ENCODE measurements at places on chromosomes 1 and 21.

- no peak for DNase-seq
Observed at GRCh38 chr1:244056577-244056976, 5.5 kb downstream of the ZBTB18 start.

- no peak for DNase-seq
Observed at GRCh38 chr1:145917595-145917994, 922 bp downstream of the PEX11B start.

- peak; percentile 43 for DNase-seq
Observed at GRCh38 chr1:18820791-18821641, 38.4 kb downstream of the TAS1R2 start.

DNA sequence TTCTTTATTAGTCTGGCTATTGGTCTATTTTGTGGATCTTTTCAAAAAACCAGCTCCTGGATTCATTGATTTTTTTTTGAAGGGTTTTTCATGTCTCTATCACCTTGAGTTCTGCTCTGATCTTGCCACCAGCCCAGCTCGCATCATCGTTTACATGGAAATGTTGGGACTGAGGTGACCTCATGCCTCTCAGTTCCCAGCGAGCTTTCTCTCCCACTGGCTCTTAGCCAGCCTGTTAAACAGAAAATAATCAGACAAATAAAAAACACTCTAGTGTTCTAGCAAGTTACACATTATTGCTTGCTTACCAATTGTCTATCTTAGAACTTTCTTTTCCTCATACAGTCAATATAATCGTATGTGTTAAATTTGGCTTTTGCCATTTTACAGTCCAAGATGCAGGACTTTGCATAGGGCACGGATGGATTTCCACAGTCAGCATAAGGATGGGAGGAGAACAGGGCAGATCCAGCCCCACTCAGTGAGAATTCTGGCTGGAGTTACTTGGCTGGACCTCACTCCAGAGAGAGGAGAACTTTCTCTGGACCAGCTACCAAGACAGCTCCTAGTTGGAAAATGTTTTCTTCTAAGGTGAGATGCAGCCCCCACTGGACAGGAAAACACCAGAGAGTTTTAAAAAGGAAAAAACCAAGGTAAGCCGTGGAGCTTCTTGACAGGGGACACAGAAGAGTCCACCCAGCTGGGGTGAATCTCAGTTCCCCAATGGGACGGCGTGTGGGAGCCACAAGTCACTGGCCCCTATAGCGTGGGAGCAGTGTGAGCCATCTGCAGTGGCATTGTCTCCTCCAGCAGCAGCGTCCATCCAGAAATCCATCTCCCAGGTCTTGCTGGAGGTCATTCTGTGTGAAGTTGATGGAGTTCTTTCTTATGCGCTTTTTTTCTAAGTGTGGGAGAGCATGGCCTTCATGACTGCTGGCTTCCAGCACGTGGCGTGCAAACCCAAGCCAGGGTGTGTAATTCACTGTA is 17.6 kb downstream of the PGBD2 start:
- no peak for DNase-seq

DNA sequence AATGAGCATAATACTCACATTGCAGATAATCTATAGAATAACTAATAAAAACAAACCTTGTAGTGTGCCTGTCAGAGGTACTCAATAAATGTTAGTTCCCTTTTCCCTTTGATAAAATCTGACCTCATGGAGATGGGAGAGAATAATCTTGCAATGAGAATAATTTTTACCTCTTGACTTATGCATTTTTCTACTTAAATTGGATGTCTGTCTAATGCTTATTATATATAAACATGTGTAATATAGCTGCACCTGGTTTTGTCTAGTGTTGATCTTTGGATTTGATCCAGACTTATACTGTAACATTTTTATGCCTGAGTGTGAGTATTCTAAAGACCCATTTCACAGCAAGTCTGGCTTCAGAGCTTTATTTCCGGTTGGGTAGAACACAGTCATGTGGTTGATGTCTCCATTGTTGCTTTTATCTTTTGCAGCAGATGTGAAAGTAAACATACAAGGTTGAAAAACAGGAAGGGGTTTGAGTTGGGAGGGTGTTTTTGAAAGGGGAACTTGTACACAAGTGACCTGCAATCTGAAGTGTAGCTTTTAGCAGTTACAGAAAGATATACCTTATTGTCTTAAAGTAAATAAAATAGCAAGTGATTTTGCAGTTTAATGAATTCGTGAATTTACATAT is 12.4 kb downstream of the EPB41 start:
- no peak for DNase-seq

DNA sequence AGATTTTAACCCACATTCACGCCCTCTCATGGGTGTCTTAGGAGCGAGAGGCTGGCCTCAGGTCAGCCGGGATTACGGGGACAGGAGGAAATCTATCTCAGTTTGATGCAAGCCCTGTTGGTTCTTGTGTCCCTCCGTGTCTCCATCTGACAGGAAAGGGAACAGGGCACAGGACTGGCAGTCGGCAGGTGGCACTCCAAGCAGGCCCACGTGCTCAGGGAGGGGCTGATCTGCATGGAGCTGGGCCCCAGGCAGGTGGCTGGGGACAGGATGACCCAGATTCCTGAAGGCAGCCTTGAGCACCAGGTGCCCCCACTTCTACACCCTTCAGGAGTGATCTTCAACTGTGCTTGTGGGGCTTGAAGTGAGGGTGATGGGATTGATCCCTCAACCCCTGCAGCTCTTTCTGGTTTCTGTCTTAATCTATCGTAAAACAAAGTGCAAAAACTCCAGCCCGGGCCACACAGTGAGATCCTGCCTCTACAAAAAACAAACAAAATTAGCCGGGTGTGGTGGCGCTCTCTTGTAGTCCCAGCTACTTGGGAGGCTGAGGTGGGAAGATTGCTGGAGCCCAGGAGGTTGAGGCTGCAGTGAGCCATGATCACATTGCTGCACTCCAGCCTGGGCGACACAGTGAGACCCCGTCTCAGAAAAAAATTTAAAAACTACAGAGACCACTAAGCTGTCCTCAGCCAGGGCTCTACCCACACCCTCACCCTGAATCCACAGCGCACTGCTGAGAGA is 8.3 kb downstream of the PLEKHG5 start:
- peak; percentile 74 for DNase-seq

DNA sequence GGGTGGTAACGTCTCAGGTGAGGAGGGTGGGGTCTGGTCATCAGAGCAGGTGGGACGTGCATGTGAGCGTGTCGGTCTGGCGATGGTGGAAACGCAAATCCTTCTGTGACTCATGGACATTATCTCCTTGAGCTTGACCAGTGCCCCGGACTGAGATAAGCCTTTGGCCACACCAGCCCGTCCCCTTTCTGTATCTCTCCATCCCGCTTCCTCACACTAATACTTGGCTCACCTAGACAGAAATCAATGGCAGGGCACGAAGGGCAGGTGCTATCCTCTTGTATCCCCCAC is 7.9 kb upstream of the AQP10 start:
- DNase-seq: no peak

DNA sequence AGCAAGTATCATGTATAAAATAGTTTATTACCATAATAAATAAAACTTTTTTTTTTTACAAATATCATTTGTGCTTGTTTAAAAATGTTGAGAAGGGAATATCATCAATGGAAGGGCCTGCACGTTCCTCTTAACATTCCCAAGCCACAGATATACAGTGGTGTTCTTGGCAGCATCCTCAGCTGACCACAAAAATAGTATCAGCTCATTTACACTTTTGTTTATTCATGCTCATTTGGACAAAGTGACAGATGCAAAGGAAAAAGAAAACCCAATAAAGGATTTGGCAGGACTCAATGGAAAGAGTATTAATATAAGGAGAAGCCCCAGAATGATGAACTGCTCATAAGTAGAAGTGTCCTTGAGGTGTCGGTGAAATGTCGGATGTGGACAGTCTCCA is 349.6 kb downstream of the HHAT start:
- DNase-seq: no peak

DNA sequence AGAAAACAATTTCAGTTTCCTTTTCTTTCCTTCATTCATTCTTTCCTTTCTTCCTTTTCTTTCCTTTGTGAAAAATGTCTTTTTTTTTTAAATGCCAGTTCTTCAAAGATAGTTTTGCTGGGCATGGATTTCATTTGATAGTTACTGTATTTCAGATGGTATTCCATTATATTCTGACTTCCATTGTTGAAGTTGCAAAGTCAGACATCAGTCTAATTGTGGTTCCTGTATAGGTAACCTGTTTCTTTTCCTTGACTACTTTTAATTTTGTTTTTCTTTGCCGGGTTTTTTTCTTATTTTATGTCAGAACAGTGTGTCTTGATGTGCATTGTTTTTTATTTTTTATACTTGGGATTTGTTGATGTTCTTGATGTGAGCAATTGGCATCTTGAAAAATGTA is 40.4 kb upstream of the MPC2 start:
- DNase-seq: no peak

DNA sequence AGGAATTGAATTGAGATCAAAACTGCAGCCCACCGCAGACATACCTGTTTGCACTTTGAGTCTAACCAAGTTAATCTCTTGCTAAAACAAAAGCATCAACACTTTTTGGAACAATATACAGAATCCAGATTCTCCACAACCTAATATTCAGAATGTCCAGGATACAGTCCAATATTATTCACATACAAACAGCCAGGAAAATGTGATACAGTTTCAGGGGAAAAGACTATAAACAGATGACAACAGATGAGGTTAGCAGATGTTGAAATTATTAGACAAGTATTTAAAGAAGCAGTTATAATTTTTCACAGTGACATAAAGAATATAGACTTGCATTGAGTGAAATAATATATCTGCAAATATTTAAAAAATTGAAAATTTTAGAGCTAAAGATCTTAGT is 678.1 kb upstream of the CXADR start:
- no peak for DNase-seq

DNA sequence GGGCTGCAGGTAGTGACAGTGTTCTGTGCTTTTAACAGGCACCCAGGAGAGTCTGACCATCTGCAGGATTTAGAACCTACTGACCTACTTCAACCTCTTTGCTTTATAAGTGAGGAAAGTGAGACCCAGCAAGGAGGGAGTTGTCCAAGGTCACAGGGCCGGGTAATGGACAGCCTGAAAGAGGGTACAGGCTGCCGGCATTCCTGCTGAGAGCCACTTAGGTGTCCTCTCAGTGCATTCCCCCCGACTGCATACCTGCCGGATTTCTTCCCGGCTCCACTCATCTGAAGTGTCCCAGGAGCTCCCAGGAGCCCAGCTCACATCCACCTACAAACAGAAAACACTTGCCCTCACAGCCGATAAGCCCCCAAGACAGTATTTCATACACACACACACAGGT is 13.9 kb downstream of the PHLDA3 start:
- DNase-seq: no peak

DNA sequence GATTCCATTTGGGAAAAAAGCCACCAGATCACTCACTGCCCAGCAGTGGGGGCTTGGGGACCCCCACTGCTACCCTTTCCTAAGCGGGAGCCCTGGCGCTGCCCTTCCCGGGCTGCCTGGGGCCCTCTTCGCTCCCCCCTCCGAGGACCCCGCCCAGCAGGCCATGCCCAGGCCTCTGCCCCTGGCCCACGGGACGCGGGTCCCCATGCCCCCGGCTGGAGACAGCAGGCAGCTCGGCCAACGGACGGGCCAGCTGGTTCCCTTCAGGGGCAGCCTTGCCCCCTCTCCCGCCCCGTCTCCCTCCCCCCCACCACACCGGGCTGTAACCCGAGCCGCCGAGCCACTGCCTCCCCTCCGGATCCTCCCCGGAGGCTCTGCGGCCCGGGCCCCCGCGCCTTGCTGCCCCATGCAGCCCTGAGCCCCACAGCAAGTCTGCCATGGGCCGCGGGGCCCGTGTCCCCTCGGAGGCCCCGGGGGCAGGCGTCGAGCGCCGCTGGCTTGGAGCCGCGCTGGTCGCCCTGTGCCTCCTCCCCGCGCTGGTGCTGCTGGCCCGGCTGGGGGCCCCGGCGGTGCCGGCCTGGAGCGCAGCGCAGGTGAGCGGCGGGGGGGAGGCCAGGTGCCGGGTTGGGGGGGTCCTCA is at the start of gene MMP23B:
MMP23B (plus strand) TSS at position 392 of the 639 bp plus-strand sequence; CDS start at position 438, 46 bp downstream.
- DNase-seq: no peak

DNA sequence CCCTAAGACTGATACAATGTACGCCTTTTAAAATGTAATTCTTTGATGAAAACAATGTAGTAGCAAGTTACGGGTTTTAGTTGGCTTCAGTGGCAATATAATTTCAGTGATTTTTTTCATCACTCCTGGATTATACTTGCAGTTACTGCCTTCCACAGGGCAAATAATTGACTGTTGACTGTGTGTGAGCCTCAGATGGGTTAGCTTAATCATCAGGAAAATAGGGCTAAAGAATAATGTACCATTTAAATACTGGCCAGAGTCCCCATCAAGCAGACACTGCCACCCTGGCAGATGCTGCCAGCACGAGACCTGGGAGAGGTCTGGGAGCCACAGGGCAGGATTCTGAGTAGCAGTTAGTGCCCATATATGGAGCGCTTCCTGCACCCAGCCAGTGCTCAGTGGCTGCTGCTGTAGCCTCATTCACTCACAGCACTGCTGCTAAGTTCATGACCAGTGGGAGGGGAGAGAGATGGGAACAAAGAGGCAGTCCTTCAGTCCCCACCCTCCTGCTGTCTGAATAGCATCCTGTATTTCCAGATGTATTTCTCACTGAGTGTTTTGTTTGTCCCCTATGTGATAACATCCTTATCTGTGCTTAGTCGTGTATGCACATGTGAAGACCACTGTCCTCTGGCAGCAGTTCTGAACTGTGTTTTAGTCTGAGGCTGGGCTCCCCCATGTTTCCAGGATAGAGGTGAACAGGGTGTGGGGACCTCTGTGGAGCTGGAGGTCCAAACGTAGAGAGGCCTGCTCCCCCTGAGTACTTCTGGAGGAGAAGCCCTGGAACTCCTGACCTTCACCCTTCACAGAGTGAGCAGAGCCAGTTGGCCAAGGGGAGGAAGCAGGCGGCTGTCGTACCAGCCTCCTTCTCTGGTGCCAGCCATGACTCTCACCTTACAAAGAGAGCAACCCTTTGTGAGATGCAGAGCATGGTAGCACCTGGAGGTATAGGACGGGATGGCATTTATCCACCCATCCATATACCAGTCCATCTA is 80.4 kb downstream of the ADARB1 start:
- DNase-seq: no peak

GRCh38 chr1:147072482-147073432 is 99.5 kb downstream of the PRKAB2 start:
- DNase-seq: no peak

DNA sequence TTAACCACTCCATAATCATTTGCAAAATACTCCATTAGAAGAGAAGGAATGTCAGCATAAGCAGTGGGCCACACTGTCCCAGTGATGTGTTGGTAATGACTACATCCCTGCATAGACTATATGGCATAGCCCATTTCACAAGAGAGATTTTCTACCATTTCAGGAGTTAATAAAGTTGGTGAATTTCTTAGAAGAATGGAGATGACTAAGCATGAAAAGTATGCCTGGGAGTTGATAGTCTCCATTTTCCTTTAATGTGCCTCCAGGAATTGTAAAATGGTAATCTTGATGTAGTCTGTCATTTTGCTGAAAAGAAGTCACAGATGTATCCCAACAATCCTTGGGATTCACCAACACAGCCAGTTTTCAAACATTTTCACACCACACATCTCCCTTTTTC is 608.8 kb upstream of the CHRM3 start:
- no peak for DNase-seq

DNA sequence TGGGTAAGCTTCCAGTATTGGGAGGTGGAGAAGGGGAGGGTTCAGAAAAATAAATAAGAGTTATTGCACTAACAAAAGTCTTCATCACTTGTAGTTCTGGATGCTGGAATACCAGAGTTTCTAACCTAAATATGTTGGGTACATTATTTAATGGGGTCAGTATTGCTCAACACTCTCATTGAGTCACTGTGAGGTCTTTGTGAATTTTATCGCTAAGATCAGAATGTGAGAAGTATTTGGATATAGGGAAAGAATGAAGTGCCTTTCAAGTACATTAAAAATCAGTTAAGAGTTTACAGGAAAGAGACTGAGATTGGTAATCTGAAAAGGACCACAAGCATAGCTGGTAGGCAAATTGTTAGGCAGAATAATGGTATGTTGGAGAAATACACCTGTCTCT is 8.8 kb downstream of the SNRPE start:
- no peak for DNase-seq

Data from DMS79 (cell line).